ENCODE measurements at places on chromosomes 16 and 17. TPM values are rescaled to one million over a fixed set of nuclear protein-coding genes. Genes with fewer than 3 reads are reported as not detected.

The CLCN7 gene
- total RNA-seq = 73.9 TPM

The KCNH4 gene
- total RNA-seq = not detected

The BCO1 gene
- total RNA-seq = not detected

The MMP15 gene
- 14.8 TPM for total RNA-seq

The RASD1 gene
- 1.8 TPM for total RNA-seq

The RSL1D1 gene
- total RNA-seq = 156 TPM

The KRTAP4-4 gene
- not detected for total RNA-seq

The KRT12 gene
- not detected for total RNA-seq

The VPS25 gene
- 67.1 TPM for total RNA-seq

The OTOA gene
- total RNA-seq = 0.09 TPM

The CFAP97D1 gene
- not detected for total RNA-seq

The TOB1 gene
- 11.3 TPM for total RNA-seq

The TMEM256 gene
- 80.8 TPM for total RNA-seq

The MYH2 gene
- total RNA-seq = 0.97 TPM

The KRTAP17-1 gene
- total RNA-seq = not detected

The PABPN1L gene
- total RNA-seq = not detected

The NOG gene
- total RNA-seq = 0.42 TPM

The GOSR2 gene
- total RNA-seq = 67.4 TPM

The ARL17A gene
- total RNA-seq = 4.3 TPM

The DBF4B gene
- total RNA-seq = 4.8 TPM

The AIPL1 gene
- total RNA-seq = not detected

The C17orf113 gene
- under 0.01 TPM for total RNA-seq

The ZDHHC1 gene
- total RNA-seq = 6.4 TPM

The SMIM5 gene
- total RNA-seq = not detected

The KRT25 gene
- not detected for total RNA-seq

The ESRP2 gene
- total RNA-seq = under 0.01 TPM

The AXIN2 gene
- total RNA-seq = 0.97 TPM

The GAS2L2 gene
- not detected for total RNA-seq

The HBA2 gene
- total RNA-seq = not detected

The TIMP2 gene
- total RNA-seq = 133 TPM

The KCNJ2 gene
- 0.59 TPM for total RNA-seq

The SPEM3 gene
- total RNA-seq = not detected

The SPECC1 gene
- 28.1 TPM for total RNA-seq

The TEDC2 gene
- total RNA-seq = 3.0 TPM

The SOX8 gene
- total RNA-seq = under 0.01 TPM

The CEP112 gene
- 9.7 TPM for total RNA-seq

The RNF112 gene
- total RNA-seq = 2.1 TPM

The RCVRN gene
- total RNA-seq = not detected
